ENCODE measurements at places on chromosomes 16 and 17.
A peak's percentile ranks its signal among the peaks of the same experiment; 100 is the strongest.

DNA sequence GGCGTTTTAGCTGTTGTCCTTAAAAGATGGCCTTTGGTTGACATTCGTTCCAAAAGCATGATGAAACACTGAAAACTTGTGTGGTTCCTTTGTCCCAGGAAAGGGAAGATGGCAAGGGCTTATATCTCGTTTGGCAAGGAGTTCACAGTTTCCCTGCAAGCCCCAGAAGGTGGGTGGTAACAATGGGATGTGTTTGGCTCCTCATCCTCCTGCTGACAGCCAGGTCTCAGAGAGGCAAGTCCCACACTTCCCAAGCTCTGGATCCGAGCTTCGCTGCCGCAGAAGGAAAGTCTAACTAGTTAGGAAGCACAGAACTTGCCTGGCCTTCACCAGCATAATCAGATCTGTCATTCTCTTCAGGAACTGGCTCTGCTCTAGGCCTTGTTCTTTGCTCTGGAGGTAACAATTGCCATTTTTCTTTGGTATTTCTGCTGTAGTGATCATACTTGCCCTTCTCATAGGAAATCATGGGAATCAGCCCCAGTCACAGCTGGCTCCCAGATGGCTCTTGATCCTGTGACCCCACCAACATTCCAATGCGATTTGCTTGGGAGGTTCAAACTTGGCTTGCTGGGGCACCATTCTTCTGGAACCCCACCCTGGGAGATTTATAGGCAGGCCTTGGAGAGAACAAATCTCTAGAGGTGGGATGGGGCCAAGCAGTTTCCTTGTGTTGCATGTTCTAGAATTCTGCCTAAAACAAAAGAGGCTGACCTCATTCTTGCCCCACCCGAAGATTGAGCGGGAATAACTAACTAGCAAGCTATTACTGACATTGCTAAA is 17.9 kb downstream of the KPNA2 start:
- no peak for DNase-seq

DNA sequence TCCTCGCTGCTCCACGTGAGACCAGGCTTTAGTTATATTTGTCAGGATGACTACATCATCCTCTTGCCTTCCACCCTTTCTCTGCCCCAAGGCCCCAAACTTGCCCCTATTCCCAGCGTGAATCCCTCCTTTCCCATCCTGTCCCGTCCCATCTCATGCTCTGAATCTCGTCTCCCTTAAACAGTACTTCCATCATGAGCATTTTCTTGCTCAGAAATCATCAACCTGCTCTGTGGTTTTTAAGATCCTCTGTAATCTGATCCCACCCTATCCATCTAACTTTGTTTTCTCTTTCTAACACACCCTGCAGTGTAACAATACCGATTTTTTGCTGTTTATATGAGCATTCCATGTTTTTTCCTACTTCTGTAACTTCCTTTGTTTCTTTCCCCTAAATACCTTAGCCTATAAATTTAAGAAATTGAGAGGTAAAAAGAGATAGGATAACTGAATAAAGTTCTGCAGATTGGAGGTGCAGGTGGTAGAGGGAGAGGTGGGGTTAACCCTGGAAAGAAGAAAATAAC is 39.7 kb downstream of the MRTFB start:
- no peak for DNase-seq

- peak; percentile 37 for DNase-seq
These were observed 27.5 kb upstream of the PIK3R6 start for GRCh38 chr17:8894673-8895578.

DNA sequence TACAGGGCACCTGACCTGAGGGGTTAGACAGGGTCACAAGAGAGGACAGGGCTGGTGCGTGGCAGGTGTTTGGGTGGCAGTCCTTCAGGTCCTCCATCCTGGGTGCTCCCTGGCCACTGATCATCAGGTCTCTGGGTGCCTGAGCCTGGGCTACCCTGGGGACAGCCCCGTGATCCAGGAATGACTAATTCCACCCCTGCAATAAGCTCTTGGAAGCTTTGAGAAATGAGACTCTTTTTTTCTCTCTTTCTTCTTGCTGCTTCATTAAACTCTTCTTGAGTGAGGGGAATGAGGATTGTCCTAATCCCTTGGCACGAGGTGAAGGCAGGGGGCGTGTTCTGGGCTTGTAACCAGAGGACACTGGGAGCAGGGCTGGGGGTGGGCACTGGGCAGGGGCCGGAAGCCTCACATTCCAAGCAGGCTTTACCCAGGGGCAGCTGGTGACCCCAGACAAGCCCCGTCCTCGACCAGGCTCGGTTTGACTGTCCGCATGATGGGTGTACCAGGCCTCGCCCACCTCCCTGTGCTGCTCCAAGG is 21.4 kb upstream of the SPNS2 start:
- no peak for DNase-seq

DNA sequence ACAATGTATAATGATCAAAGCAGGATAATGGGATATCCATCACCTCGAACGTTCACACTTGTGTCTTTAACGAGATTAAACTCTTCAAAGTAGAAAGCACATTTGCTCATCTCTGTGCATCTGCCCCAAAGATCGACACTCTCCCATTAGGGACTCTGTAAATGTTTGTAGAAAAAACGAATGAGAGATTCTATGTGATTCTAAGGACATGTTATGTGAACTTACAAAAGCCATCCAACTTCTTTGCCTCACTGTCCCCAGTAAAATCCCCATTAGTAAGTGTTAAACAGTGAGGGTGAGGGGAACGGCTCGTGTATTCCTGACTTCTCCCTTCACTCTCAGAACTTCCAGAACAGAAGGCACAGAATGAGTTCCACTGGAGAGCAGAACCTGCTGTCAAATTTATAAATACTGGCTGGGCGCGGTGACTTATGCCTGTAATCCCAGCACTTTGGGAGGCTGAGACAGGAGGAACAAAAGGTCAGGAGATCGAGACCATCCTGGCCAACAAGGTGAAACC is 134.1 kb downstream of the WSCD1 start:
- DNase-seq = no peak

DNA sequence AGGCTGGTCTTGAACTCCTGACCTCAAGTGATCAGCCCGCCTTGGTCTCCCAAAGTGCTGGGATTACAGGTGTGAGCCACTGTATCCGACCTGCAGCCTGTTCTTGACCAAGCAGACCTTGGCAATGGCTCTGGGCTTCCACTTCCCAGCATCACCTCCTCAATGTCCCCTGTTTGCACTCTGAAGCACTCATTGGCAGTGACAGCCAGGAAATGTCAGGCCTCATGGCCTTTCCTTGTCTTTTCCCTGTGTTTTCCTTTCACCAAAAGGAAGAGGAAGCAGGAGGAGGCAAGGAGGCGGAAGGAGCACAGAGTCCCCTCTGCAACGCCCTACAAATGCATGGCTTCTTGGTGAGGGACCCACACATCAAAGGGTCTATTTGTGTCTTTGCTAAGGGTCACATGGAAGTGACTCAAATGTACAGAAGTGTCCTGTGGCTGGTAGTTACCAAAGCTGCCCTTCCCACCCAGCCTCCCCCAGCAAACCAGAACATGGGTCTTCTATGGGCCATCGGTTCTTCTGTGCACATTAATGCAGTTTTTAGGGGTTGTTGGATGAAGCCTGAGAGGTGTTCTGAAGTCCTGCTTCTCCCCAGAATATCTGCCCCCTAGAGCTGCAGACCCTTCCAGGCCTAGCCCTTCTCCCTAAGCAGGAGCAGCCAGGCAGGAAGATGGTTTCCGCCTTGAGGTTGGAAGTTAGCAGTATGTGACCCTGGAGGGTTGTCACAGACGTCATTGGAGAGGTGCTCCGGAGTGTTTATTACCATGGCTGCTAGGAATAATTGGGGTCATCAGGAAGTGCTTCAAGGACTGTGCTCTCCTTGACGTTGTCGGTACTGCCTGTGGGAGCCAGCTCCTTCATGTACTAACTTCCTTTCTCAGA is 60.8 kb downstream of the WIPI1 start:
- no peak for DNase-seq

GRCh38 chr17:80848449-80849102 is 143.1 kb upstream of the CHMP6 start:
- DNase-seq = no peak

DNA sequence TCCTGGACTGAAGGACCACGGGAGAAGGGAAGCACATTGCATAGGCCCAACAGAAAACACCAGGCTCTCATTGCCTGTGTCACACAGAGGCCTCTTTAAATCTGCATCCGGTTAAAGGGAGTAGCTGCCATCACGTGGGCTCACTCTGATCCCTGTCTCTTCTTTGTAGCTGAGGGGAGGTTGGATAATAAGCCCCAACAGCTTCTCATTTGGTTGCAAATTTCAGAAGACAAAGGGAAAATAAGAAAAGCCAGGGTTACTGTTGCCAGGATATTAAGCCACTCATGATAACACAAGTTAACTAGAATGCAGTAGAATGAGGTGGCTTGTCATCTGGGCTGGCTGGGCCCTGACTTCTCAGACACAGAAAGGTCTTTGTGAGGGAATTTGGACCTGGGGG is 325.1 kb upstream of the ERCC4 start:
- DNase-seq = no peak

DNA sequence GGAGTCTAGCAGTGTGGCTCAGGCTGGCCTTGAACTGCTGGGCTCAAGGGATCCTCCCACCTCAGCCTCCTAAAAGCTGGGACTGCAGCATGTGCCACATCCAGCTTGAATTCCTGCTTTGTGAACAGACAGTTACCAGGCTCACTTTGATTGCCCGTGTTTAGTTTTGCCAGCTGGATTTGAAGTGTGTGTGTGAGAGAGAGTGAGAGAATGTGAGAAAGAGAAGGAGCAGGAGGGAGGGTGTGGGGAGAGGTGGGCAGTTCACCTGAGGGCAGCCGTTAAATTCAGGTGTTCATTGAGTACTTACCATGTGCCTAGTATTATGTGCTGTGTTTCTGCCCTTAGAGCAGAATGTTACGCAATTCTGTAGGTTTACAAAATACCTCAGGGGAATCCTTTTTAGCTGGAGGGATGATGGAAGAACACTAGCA is 4.7 kb downstream of the DUSP14 start:
- DNase-seq = peak; percentile 28

- DNase-seq = no peak
These were observed 50.6 kb downstream of the SPECC1 start for GRCh38 chr17:20059728-20060188.

DNA sequence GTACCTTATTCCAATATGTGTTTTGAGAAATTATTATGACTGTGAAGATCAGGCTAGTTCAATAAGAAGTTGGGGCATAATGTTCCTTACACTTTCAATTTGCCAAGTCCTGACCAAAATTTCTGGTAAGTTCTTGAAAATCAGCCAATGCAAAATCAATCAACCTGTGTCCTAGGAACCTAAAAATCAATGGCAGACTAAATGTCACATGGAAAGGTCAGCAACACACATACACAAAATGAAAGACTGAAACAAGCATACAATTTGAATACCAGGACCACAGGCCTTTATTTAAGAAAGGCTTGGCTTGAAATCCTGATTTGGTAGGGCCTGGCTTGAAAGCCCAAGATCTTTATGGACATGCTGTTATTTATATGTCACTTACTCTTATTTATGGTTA is 155.5 kb upstream of the ZKSCAN2 start:
- no peak for DNase-seq

DNA sequence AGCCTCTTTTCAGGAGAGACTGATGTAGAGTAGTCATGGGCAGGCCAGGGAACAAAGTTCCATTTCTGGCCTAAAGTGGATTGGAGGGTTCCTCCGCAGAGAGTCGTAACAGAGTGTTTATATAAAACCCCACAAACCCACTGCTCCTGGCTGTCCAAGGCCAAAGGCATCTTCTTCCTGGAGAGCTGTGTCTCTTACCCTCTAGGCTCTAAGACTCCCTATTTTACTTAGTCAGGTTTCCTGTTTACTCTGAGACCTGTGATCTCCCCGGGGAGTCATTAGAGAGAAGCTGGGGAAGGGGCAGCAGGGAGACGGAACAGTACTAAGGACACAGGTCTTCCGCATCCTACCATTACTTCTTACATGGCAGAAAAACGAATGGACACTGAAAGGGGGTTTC is 69.5 kb downstream of the HIC1 start:
- peak; percentile 29 for DNase-seq

DNA sequence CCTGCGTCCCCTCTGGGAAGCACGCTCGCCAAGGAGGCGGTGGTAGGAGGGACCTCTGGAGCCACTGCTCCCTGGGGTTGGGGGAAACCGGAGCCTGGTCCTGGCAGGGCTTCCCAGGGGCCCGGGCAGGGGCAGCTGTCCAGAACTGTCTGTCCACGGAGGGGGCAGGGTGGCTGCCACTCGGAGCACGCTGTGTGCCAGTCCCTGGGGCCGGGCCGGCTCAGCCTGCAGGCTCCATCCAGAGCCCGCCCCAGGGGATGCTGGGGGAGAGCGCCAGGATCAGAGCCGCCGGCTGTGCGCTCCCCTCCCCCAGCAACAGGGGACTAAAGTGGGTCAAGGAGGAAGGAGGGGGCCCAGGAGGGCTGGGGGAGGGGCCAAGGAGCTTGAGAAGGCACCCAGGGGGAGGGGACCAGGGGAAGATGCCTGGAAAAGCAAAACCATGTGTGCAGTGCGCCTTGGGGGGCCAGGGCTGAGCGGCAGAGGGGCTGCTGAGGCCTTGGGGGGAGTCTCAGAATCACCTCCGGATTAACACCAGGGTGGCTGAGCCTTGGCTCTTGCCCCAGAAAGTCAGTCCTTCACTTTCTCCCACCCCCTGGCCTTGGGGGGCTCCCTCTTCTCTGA is 21.3 kb downstream of the ZNF423 start:
- no peak for DNase-seq

GRCh38 chr17:49997773-49998703 is 3.0 kb upstream of the DLX3 start:
- DNase-seq = peak; percentile 70

- no peak for DNase-seq
These were observed 17.2 kb downstream of the USP31 start for GRCh38 chr16:23131931-23132621.

- no peak for DNase-seq
These were observed 19.1 kb downstream of the C16orf95 start for GRCh38 chr16:87297918-87298631.

DNA sequence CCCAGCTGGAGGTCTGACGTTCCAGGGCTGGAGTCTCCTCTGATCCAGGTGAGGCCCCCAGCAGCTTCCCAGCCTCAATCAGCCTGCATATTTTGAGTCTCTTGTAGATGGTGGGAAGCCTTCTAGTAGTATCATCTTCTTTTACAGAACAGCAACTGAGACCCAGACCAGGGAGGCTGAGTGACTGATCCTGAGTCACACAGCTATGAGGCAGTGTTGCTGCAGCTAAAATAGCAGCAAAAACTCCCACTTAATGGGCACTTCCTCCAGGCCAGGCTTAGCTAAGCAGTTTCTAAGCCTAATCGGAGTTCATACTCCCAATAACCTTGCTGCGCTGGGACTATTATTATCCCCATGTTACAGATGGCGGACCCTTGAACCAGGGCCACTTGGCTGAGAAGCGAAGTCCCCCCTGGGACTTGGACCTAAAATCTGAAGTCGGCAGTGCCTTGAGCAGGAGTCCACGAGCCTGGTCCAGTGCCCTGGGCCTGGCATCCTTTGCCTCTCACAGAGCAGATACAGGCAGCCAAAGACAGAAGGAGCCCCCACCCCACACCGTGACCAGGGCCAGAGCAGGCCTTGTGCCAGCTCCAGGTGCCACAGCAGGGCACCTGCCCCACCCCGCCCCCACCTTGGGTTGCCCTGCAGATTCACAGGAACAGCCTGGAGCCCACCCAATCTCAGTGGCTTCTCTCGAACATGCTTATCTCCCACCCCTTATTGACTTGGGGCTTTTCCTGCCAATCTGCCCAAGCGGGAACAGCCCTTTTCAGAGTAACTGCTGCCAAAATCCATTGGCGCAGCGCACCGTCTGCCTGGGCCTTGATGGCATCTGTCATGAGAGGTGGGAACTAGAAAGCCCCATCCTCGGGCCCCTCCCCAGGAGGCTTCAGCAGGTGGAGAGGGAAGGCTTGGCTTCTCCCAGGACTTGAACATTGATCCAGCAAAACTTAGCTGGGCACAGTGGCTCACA is 65.1 kb downstream of the SOCS1 start:
- DNase-seq = peak; percentile 18
